Dermis microvascular lymphatic vessel endothelial cell (primary cell): ENCODE measurements at places on chromosomes 4 and X. TPM values are rescaled to one million over a fixed set of nuclear protein-coding genes. Genes with fewer than 3 reads are reported as not detected.

- no peak for DNase-seq
These were observed 76.5 kb upstream of the LSM6 start for GRCh38 chr4:146098978-146099377.

DNA sequence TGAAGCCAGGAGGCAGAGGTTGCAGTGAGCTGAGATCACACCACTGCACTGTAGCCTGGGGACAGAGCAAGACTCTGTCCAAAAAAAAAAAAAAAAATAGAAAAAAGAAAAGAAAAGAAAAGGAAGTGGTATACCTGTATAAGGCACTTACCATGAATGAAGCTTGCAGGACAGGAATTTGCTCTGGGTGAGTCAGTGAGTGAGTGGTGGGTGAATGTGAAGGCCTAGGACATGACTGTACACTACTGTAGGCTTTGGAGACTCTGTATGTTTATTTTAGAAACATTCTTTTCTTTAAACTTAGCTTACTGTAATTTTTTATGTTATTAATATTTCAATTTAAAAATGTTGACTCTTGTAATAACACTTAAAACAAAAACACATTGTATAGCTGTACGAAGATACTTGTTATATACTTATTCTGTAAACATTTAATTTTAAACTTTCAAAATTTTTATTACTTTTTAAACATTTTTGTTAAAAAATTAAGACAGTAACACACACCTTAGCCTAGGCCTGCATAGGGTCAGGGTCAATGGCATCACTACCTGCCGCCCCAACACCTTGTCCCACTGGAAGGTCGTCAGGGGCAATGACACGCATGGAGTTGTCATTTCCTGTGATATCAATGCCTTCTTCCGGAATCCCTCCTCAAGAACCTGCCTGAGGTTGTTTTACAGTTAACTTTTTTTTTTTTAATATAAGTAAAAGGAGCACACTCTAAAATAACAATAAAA, 78.7 kb downstream of the CLNK start:
- DNase-seq = no peak

- no peak for DNase-seq
These were observed 425.1 kb downstream of the GPM6A start for GRCh38 chr4:175386776-175387507.

Gene MMGT1
- total RNA-seq = 5.4 and 6.3 TPM in 2 replicates

Gene CXCL11
- 0.26 and 0.51 TPM in 2 replicates for total RNA-seq
